Activated CD4-positive, alpha-beta T cell treated with anti-CD3 and anti-CD28 coated beads for 48 hours (primary cell): ENCODE measurements at places on chromosomes 12 and 14.

GRCh38 chr12:43807386-43807785, 1.3 kb upstream of the TWF1 start:
- DNase-seq: no peak

GRCh38 chr12:104694161-104694560, 237.4 kb downstream of the CHST11 start:
- DNase-seq: no peak

DNA sequence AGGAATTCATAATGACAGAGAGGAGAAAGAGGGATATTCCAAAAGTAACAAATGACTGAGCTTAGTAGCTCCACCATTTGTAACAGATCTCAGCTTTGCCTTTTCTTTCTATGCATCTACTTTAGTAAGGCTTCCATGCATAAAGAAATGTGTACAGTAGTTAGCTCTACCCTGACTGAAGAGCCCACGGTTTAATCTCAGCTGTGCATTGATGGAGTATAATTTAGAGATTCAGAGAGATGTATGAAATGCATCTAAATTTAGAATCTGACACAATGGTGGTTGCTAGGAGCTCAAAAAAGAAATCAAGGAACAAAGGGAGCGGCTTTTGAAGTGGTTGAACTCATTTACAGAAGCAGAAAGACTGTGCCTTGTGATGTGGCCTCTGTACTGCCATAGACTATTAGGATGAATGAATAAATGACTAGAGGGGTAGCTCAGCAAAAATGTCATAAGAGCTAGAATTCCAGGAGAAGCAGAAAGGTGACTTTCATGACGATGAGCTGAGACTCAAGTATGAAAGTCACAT, 838.6 kb downstream of the RPS29 start:
- DNase-seq: no peak

DNA sequence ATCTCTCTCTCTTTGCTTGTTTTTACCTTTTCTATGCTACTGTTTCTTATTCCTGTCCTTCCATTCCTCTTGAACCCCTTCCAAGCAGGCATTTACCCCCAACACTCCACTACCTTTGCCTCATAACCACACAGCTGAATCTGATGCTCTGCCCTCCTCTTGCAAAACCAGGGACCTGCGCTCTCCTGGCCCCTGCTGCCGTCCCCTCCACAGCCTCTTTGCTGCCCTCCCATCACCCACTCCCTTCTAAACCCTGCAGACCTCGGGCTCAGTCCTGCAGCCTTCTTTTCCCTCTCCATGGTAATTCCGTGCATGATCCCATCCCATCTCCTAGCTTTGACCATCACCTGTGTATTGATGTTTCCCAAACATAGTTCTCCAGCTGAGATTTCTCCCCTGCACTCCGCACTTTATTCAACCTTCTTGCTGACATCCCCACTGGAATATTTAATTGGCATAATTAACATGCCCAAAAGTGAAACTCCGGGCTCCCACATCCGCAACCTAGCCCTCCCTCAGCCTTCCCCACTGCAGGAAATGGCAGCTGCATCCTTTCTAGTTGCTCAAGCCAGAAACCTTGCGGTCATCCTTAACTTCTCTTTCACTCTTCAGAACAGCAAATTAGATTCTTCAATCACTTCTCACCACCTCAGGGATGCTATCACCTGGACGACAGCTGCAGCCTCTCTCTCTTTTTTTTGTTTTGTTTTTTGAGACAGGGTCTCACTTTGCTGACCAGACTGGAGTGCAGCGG, 16.0 kb downstream of the FIGNL2 start:
- DNase-seq: no peak

DNA sequence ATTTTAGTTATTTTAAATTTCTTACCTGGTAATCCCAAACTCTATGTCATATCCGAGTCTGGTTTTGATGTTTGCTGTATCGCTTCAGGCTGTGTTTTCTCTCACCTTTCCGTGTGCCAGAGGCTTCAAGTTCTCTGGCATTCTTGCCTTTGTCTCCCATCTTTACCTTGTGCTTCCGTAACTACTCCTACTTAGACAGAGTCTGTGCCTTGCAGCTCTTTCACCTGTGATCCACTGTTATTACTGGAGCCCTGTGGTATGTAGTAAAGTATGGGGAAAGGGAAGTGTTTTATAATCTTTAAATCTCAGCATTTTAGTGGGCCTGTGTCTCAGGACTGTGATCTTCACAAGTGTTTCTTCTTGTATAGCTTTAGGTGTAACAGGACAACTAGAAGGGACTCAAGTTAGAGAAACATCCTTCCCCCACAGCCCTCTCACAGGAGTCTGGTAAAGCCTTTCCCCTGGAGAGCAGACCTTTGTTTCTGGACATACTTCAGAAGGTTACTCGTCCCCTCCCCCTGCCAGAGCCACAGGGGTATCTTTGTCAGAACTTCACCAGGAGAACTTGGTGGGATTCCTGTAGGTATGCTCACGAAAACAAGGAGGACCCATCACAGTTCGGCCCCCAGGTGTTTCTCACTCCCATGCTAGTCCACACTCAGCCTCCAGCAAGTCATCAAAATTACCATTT, 11.1 kb downstream of the IFNG start:
- no peak for DNase-seq

DNA sequence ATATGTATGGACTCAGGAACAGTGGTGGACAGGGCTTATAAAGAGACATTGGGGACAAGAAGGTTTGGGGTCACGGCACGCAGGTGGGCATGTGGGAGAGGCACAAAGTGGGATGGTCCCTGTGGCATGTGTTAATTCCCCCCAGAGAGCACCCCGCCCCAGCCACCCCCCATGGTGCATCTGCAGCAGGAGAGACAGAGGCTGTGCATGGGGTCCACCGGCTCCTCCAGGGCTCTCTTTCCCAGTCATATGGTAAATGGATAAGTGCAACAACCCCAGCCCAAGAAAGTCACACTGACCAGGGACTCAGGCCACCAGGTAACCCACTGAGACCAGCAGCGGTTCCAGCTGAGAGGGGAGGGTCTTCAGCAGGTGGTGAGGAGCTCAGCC, 242.1 kb downstream of the BCL11B start:
- no peak for DNase-seq

GRCh38 chr12:61188801-61189595, 1071.2 kb upstream of the USP15 start:
- DNase-seq: no peak
